Pulmonary artery endothelial cell (primary cell): ENCODE measurements at places on chromosomes 3 and 15.

GRCh38 chr15:68228143-68228970 lies 1.2 kb downstream of the CLN6 start:
- DNase-seq: no peak

- no peak for DNase-seq
Observed at GRCh38 chr3:183350164-183350563, 78.3 kb downstream of the MCF2L2 start.

- DNase-seq: no peak
Observed at GRCh38 chr15:81825136-81825535, 220.7 kb downstream of the MEX3B start.

DNA sequence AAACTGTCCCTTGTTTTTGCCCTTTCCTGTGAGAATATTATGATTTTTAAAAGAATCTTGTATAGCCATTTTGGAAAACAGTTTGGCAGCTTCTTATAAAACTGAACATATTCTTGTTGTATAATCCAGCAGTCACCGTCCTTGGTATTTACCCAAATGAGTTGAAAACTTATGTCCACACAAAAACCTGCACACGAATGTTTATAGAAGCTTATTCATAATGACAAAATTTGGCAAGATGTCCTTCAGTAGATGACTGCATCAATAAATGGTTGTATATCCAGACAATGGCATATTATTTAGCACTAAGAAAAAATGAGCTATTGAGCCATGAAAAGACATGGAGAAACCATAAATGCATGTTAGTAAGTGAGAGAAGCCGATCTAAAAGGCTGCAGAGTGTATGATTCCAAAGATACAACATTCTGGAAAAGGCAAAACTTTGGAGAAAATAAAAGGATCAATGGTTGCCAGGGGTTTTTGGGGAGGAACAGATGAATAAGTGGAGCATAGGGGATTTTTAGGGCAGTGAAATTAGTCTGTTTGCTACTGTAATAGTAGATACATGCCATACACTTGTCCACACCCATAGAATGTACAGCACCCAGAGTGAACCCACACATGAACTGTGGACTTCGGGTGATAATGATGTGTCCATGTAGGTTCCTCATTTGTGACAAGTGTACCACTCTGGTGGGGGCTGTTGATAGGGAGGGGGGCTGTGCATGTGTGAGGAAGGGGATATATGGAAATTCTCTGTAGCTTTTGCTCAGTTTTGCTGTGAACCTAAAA lies 31.7 kb downstream of the LIMD1 start:
- DNase-seq: no peak

GRCh38 chr3:188580659-188581058 lies 426.7 kb downstream of the LPP start:
- DNase-seq: no peak

DNA sequence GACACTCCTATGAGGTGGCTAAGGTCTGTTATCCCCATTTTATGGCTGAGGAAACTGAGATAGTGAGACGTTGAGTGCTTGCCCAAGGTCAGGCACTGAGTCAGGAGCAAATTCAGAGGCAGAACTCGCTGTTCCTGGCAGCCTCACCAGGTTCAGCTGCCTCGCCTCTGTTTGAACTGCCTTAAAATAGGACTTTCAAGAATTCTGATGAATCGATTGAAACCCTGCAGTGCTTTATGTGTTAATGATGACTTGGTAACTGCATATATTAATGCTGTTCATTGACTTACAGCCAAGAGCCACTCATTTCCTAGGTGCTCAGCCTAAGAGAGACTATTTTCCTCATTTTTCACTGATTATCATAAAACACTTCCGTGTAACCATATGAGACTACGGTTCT lies 79.5 kb upstream of the BHLHE40 start:
- DNase-seq: no peak

DNA sequence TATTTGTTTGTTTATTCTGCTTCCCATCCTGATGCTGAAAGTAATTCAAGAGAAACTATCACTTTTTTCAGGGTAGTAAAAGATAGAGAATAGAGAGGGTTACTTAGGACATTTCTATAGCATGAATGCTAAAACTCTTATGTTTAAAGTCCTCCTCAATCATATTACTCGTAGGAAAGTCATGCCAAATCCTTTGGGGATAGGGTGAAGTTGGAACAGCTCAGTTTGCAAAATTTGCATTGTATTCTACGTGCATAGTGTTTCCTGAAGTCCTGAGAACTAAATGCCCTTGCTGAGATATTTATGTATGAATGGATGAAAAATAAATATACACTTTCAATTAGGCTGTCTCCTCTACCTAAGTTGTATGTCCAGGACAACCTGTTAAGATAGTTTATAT lies 14.6 kb downstream of the PLSCR5 start:
- no peak for DNase-seq

GRCh38 chr3:157534725-157535161 lies 31.5 kb upstream of the VEPH1 start:
- no peak for DNase-seq

DNA sequence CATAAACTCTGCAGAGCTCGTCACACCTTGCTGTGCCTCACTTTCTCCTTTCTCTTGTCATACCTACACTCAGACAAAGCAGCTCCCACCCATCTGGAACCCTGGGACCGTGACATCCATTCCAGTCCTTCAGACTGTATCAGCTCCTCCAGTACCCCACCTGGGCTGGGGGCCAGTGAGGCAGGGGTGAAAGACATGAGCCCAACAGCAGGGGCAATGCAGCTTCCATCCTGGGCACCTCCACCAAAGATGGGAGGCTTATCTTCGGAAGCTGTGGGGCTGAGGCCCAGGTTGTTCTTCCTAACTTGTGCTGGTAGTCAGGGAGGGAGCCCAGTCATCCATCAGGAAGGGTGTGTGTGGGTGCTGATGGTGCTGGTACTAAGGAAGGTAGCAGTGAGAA lies 109.2 kb downstream of the EEFSEC start:
- DNase-seq: no peak

- no peak for DNase-seq
Observed at GRCh38 chr3:179949412-179949811, 87.3 kb downstream of the PEX5L start.

DNA sequence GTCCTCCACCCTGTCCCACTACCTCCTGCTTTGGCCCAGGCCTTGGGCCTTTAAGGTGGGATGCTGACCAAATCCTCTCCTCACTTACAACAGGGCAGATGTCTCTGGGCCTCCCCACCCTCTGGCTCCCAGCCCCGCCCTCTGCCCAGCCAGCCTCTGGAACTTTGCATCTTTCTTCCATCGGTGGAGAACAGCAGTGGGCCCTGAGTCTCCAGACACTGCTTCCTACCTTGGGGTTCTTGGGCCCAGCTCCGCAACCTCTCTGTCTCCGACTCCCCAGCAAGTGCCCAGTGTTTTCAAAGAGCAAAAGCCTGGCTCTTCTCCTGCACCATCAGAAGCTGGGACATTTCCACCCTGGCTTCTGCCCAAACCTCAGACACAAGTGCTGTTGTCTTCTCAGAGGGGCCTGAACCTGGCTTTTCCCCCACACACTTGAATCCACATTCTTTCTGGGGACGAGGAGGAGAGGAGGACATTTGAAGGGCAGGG lies 33.1 kb downstream of the MRAS start:
- DNase-seq: no peak

GRCh38 chr15:62063825-62064635 lies 2.7 kb upstream of the C2CD4A start:
- no peak for DNase-seq

GRCh38 chr3:72279068-72279604 lies 494.2 kb upstream of the PROK2 start:
- no peak for DNase-seq

DNA sequence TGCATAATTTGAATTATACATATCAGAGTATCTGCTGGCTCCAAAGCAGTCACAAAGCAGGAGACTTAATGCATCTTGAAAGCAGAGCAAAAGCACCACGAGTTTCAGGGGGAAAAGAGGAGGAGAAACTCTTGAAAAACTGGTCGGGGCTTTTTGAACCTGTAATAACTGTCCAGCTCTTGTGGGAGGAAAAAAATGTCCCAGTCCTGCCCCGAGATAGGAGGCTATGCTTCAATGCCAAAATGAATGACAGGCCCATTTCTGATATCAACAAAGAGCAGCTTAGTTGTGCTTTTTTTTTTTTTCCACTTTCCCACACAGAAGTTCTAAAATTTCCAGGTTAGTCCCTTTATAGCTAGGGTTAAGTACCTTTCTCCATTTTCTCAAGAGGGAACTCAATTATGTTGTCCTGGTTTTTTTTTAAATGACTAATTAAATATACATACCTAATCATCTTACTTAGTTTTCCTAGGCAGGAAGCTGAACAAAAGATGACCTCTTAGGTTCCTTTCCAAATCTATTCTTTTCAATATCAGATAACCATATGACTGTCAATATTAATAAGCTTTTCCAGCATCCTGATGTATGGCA lies 120.2 kb downstream of the TFDP2 start:
- no peak for DNase-seq

- no peak for DNase-seq
Observed at GRCh38 chr3:189121092-189121491, 50.7 kb upstream of the TPRG1 start.

GRCh38 chr3:72008226-72008996 lies 223.5 kb upstream of the PROK2 start:
- no peak for DNase-seq

DNA sequence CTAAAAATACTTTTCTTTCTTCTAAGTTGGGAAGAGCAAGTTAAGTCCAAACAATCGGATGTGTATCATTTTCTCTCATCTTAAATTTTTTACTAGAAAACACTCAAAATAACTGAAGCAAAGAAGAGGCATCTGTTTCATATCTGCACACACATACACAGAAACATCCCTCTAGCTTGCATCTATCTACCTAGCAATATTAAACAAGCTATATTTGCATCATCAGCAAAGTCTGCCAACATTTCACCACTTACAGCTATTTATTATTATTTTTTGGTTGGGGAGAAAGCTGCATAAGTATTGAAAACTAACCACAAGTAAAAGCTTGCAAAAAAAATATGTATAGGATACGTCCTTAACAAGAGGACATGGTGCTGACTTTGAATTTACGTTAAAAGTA lies 1.9 kb downstream of the GOLIM4 start:
- DNase-seq: no peak

DNA sequence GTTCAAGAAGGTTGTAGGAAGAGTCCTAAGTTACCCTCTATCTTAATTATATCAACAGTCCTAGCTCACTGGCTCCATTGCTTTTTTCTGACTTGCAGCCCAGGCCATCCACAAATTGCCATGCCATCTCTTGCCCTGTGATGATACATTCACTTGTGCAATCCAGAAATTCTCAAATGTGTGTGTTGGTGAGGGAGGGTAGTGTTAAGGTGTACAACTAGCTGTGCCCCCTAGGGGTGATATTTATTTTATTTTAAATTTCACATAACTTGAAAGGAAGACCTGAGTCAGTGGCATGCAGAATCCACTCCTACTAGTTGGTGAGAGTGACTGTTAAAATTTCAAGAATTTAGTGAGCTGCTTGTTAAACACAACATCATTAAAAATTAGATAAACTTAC lies 156.1 kb upstream of the ANKRD28 start:
- no peak for DNase-seq

GRCh38 chr3:127959873-127960272 lies 44.8 kb downstream of the KBTBD12 start:
- no peak for DNase-seq
